ENCODE measurements at places on chromosomes 13 and 19.

DNA sequence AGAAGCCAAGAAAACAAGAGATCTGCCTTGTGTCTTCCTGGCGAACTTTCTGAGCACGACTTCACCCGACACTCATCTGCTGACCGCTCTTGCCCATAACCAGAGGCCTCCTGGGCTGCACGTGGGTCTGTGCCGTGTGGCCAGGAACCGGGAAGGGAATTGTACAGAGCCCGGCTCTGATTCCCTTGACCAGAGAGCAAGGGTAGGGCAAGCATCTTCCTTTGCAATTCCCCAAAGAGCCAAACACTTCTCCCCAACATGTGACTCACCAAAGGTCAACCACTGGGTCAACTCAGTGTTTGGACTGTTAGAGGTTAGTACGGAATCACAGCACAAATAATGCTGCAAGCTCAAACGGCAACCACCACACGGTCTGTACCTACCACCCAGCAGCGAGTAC lies 48.9 kb downstream of the KLF2 start:
- DNase-seq, result no peak

DNA sequence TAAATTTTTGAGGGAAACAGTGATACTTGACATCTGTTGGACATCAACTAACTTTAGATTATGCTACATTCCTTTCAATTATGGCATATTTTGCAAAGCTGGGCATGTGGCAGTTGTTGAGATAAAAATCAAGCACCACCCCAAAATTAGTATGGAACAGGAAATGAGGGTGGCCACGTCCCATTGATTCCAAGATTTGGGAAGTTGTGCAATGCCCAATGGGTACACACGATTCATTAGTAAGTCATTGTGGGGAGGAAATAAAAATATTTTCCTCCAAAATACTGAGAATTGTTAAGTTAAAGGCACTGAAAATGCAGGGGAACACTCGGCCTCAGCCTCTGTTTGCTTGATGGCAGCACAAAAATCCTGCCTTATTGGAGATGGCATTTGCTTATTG lies 7.6 kb downstream of the ERICH6B start:
- DNase-seq, result no peak

GRCh38 chr13:108526286-108526685 lies 103.1 kb upstream of the MYO16 start:
- DNase-seq, result no peak

DNA sequence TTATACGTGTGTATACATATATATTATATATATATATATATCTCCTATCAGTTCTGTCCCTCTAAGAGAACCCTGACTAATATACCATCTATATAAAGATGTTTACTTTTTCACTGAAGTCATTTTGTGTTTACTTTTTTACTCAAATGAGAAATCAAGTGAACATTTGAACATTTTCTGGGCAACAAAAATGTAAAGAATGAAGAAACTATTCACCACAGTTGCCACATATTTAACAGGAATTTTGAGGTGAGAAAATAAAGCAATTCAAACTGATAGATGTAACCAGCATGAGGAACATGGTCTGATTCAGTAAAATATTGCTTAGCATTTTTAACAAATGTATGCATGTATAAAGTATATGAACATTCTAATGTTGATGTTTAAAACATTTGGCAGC lies 299.2 kb upstream of the KLHL1 start:
- no peak for DNase-seq

DNA sequence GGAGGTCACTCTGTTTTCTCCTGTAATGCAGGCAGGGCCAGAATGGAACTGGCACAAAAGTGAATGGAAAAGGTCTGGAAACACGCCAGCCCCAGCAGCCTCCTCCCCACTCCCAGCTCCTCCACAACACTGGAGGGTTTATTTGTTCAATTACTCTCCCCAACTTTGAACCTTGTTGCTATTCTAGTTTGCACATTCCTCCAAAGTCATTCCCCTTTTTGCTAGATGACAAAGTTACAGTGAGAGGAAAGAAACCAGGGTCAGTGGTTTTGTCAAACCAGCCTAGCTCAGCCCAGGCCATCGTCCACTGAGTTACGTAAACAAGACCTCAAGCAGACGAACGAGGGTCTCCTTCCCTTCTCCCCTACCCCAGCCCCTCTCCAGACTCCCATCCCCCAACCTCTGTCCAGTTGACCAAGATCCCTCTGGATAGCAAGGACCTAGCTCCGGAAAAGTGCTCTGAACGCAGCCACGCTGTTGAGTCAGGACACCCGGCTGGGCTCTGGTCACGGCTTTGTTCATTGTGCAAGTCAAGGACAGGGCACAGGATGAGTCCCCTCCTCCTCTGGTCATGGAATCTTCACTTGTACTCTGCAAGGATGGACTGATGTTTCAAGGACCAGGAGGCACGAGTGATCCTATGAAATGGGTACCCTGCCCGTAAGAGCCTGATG lies 180.0 kb downstream of the USP12 start:
- no peak for DNase-seq

DNA sequence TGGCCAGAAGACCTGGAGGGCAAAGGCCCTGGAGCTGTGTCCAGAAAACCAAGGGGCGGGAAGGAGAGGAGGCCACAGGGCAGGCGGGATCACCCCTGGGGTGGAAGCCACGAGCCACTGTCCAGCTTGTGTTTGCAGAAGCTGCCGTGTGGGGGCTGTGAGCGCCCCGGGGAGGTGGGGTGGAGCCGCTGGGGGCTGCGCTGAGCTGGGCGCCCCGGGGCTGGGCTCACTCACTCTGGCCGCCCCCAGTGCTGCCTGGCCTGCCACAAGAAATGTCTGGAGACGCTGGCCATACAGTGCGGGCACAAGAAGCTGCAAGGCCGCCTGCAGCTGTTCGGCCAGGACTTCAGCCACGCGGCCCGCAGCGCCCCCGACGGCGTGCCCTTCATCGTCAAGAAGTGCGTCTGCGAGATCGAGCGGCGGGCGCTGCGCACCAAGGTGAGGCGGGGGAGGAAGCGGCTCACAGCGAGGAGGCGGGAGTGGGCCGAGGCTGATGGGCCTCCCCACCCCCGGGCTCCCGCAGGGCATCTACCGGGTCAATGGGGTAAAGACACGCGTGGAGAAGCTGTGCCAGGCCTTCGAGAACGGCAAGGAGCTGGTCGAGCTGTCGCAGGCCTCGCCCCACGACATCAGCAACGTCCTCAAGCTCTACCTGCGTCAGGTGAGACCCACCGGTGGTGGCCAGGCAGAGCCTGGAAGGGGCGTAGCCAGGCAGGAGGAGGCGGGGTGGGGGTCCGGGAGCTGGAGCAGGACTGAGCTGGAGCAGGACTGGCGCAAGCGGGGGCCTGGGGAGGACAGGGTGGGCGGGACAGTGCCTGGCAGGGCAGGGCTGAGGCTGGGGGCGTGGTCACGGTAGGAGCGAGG lies 13.6 kb downstream of the POLR2E start:
- no peak for DNase-seq

GRCh38 chr13:21796066-21796465 lies 125.2 kb downstream of the FGF9 start:
- no peak for DNase-seq

GRCh38 chr13:85312071-85312470 lies 487.1 kb downstream of the SLITRK6 start:
- DNase-seq, result no peak

- DNase-seq, result peak; percentile 48
Measured at GRCh38 chr19:49409441-49410029, 13.7 kb downstream of the PTH2 start.

DNA sequence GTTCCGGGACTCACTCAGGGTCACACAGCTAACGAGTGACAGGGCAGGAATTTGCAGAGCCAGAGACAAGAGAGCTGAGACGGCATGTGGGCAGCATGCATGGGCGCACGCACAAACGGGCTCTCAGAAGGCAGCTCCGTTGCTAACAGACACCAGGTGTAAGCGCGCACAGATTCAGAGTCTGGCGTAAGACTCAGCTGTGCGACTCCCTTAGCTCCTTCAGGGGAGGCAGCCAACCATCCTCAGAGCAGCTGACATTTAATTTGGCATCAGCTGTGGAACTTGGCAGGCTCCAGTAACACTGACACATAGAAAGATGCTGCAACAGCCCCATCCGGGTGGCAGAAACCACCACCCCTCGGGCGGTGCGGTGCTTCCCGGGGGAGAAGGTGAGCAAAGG lies 7.5 kb upstream of the TM6SF2 start:
- no peak for DNase-seq

GRCh38 chr19:13430790-13431582 lies 75.3 kb downstream of the CACNA1A start:
- peak; percentile 62 for DNase-seq

GRCh38 chr13:21059641-21060337 lies 1.6 kb downstream of the LATS2 start:
- no peak for DNase-seq

DNA sequence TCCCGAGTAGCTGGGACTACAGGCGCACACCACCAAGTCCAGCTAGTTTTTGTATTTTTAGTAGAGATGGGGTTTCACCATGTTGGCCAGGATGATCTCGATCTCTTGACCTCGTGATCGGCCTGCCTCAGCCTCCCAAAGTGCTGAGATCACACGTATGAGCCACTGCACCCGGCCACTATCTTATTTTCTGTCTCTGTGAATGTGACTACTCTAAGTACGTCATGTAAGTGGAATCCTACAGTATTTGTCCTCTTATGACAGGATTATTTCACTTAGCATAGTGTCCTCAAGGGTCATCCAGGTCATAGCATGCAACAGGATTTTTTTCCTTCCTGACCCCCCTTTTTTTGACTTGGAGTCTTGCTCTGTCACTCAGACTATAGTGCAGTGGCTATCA lies 4.8 kb upstream of the TMEM91 start:
- DNase-seq, result no peak

DNA sequence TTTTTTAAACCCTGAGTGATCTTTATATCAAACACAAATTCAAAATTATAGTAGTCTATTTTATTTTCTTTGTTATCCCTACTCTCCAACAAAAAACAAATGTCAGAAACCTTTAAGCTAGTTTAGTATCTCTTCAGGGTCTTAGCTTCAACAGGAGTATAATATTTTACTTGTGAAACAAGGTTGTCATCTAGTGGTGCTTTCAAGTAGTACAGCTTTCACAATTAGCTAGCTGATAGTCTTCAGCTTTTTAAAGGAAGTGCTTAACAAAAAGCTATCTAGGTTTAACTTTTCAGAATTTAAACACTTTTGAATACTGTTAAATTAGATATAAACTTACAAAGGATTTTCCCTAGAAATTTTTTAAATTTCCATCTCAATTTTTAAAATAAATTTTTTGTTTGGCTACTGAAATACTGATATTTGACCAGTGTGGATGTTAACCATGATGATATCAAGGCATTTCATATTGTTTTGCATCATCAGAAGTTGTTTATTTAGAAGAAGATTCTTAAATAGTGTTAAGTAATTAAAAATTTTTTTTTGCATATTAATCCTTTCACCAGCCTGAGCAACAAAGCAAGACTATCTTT lies 34.2 kb downstream of the TDRD3 start:
- DNase-seq, result peak; percentile 53

DNA sequence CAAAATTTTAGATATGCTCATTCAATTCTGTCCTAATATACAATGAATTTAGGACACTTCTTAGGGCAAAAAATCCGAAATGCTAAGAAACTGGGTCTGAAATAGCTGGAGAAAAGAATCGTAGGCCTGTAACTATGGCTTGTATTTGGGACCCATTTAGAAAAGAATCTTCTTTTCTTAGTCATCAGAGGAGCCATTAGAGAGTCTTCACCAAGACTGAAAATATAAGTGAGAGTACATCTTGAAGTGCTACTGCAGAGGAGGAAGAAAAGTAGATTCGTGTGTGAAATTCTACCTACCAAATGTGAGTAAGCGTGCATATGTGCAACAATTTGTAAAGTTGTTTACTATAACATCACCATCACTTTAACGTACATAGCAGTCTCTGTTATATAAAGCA lies 8.8 kb upstream of the DACH1 start:
- no peak for DNase-seq

Data from activated CD4-positive, alpha-beta T cell treated with anti-CD3 and anti-CD28 coated beads, Interleukin-2, Interleukin-6, amounts not matched to agents 100 ng/mL and 50 ng/mL, durations not matched to agents 16 hours and 8 hours (primary cell).